Astrocyte (in vitro differentiated cells and primary cell): ENCODE measurements at places on chromosomes 3 and 15.
A peak's percentile ranks its signal among the peaks of the same experiment; 100 is the strongest.

DNA sequence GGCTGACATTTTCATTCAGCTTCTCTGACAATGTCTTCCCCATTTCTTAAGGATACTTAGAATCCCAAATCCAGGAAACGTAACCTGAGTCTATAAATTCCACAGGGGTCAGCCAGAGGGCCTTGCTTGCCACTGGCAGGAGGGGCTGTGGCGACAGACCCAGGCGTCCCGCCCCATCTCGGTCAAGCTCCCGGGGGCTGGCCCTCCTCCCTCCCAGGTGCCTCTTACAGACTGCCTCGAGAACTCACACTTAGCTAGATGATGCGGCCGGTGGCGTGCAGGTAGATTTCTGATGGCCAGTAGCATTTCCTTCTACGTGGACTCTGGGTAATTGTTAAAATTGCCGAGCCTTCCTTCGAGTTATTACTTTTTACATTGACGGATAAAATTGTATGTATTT, 172.5 kb downstream of the NSMCE3 start:
- no peak for DNase-seq

GRCh38 chr3:157718800-157719199, 215.6 kb upstream of the VEPH1 start:
- no peak for DNase-seq

GRCh38 chr3:169863458-169863899, 6.3 kb downstream of the LRRC31 start:
- peak; percentile 46 for DNase-seq

DNA sequence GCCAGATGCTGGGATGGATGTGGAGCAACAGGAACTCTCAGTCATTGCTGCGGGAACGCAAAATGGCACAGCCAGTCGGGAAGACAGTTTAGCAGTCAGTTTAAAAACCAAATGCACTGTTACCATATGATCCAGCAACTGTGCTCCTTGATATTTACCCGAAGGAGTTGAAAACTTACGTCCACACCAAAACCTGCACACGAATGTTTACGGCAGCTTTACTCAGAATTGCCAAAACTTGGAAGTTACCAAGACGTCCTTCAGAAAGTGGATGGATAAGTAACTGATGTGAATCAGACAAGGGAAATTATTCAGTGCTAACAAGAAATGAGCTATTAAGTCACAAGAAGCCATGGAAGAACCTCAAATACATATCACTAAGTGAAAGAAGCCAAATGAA, 36.1 kb upstream of the SLC41A3 start:
- DNase-seq = no peak

DNA sequence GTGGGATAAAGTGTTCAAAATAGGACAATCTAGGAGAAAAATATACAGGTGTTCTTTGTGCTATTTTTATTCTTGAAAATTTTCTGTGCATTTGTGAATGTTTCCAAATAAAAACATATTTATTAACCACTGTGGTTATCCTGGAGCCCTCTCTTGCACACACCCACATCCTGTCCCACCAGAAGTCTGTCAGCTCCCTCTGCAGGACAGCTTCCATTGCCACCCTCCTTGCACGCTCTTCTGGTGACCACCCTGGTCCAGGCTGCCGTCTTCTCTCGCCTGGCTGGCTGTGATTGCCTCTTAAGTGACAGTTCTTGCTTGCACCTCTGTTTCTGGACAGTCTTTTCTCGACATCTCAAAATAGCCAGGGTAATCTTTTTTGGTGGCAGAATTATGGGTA, 394.0 kb downstream of the LRTM1 start:
- DNase-seq = no peak

DNA sequence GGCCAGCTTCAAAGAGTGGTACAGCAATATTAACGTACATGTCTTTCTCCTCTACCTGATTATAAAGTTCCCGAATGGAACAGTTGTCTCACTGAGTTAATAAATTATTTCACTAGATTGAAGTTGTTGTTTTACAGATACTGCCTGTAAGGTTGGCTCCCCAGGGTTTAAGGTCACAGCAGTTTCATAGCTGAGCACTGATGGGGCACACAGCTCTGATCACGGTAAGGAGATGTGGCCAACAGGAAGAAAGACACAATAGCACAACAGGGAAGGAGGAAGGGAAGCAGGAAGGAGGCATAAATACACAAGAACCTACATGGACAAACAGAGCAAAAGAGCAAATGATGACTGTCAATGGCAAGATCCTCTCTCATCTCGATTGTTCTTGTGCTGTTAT, 215.6 kb downstream of the WNT5A start:
- no peak for DNase-seq

- no peak for DNase-seq
Observed at GRCh38 chr15:76158226-76158625, 98.4 kb downstream of the TMEM266 start.

DNA sequence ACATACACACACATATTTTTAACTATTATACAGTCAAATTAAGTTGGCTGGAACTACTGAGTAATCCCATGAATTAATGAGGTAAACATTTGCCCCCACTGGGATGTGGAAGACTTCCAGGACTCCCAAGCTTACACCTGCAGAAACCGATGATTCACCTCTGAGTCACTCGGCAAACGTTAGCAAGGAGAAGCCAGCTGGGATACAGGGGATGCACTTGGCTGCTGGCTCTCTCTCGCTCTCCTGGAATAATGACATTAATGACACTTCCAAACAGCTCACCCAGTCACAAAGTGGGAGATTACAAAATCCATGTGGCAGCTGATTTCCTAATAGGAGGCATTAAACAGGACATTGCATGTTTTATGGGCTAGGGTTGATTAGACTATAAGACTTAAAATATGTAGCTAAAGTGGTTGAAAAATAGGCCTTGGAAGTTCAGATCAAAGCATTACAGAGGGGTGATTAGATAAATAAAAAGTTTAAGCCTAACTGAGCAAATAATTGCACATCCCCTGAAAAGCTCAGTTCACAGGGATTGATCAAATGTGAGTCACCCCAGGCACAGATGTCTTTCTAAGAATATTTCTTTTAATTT, 500.9 kb downstream of the SOX2 start:
- peak; percentile 98 for DNase-seq

- DNase-seq = no peak
Observed at GRCh38 chr15:98968576-98968975, 39.0 kb downstream of the PGPEP1L start.

DNA sequence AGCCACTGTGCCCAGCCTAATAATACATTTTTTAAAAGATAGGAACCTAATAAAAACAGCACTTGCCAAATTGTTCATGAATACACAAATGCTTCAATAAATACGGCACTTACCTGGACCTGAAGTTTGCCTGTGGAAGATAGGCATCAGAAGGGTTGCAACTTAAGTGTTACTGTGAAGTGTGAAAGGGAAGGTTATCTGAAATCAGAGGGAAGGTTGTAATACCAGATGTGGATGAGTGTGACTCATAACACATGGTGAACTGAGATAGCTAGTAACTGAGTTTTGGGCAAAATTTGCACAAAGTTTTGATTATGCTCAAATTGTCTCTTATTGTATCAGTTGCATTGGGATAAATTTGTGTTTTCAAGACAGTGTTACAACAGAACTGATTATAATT, 68.0 kb downstream of the ATP11B start:
- DNase-seq = peak; percentile 8

- DNase-seq = no peak
Observed at GRCh38 chr15:27623149-27623548, 476.0 kb downstream of the OCA2 start.

DNA sequence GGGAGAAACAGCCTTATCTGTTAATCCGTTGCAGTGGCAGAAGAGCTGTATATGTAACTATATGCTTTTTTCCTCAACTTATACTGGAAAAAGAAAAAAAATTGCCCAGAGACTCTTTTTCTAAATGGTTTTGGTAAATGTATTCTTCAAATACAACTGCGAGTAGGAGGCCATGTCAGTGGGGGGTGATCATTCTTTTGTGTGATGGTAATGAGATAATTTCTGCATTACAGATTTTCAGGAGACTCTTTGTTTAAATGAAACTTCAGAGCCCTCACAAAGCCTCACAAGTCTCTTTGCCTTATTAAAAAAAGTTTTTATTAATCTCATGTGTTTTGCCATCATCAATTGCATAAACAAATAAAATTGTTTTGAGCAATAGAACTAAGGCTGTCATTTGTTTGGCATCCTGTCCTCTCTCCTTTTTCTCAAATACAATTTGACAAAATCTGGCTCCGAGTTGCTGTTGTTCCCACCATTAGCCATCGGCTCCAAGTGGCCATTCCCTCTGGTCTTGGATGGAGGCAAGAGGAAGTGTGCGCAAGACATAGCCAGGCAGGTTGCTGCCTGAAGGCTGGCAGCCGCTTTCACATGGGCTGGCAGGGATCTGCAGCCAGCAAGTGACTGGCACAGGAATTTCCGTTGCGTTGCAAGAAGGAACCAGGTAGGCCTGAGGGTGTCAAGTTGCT, 116.7 kb downstream of the FNDC3B start:
- no peak for DNase-seq

DNA sequence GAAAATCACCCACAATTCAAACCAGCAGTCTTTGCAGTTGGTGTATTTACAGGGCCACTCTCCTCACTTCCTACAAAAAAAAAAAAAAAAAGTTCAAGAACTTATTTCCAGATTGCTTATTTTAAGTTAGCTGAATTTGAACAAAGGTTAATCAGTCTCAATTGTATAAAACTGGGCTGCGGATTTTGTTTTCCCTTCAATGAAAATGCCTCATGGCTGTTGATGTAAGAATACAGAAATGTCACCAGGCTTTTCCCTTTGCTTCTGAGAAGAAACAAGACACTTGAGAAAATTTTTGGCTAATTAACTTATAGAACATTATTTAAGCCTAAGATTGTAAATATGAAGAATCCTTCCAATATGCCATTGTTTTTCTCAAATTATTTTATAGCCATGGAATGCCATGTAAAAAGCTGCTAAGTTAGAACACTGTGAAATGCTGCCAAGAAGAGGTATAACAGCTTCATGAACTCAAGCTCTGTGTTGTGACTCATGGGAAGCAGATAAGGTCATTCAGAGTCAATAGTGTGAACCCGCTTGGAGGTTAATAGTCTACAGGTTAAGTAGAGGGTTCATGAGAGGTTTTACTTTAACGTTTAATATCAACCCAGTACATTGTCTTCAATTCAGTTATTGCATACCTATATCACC, 84.3 kb upstream of the ABI3BP start:
- peak; percentile 36 for DNase-seq

- DNase-seq = no peak
Observed at GRCh38 chr3:193812791-193813500, 219.9 kb downstream of the OPA1 start.

- DNase-seq = no peak
Observed at GRCh38 chr3:56826831-56827722, 25.3 kb upstream of the ARHGEF3 start.

- no peak for DNase-seq
Observed at GRCh38 chr3:51257870-51258269, 127.2 kb upstream of the MANF start.

- DNase-seq = no peak
Observed at GRCh38 chr3:168604767-168605166, 509.0 kb upstream of the GOLIM4 start.

DNA sequence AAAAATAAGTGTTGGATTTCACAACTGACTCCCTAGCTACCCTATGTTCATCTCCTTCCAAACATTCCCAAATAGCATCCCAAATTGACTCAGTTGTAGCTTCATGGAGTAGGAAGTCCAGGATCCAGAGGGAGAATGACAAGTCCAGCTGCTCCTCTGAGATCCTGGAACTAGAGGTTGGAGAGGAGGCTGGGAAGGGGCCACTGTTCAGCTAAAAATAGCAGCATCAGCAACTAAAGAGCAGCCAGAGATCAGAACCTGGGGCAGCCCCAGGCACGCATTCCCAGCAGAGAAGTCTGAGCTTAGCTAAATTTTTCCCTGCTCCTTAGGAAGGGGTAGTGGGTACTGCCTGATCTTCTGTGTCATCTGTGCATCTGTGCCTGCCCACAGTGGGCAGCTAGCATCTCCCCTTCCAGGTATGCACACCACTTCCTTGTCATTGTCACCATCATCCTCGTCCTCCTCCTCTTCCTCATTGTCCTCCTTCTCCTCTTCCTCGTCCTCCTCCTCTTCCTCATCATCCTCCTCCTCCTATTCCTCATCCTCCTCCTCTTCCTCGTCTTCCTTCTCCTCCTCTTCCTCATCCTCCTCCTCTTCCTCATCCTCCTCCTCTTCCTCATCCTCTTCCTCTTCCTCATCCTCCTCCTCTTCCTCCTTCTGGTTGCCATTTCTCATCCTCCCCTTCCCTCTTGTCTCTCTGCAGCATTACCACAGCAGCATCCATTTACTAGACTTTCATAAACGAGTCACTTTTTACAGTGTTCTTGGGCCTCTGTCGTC, 152.3 kb upstream of the ROPN1 start:
- DNase-seq = no peak

DNA sequence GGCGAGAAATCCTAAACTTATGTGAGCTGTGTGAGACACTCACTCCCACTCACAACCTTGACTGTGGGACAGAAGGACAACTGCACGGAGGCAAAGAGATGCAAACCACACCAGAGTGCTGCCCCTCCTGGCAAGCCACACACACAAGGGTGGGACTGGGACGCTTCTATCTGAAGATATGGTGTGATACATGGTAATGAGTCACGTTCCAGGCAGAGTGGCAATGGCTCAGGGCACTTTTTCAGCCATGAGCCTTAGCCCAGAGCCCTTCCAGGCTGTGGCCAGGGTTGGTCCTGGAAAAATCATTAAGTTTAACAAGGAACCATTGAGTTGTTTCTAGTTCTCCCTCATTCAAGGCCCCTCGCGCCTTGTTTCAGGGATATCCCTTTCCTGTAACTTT, 56.1 kb downstream of the WNT5A start:
- no peak for DNase-seq

GRCh38 chr3:151992326-151993041, 119.0 kb downstream of the SUCNR1 start:
- DNase-seq = no peak

GRCh38 chr3:195746346-195746745, 25.6 kb downstream of the MUC20 start:
- no peak for DNase-seq

DNA sequence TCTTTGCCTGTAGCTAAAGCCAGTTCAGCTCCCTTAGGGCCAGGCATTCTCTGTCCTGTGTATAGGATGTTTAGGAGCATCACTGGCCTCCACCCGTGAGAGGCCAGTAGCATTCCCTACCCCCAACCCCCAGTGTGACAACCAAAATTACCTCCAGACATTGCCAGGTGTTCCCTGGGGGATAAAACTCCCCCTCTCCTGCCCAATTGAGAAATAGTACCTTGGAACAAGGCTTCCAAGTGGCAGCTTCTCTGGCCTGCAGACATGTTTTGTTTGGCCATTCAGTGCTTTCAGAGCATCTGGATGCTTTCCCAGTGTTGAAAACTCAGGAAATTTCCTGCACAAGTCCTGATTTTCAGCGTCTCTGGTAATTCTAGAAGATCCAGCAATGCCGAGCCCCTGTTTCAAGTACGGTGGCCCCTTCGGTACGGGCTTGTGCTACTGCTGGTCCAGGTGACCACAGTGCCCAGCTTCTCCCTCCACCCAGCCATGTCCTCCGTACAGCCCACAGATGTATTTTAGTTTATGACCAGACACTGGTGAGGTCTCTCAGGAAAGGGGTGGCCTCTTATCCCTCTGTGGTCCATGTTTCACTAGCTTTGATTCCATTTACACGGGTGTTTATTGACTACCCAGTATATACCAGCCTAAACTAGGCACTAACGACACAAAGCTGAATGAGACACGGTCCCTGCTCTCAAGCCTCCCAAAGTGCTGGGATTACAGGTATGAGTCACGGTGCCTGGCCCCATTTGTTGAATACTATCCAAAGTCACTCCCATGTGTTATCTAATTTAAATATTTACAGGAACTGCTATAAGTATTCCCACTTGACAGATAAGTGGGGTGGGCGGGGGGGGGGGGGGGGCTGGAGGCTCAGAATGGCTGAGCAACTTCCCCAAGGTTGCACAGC, 125.4 kb upstream of the RAD18 start:
- DNase-seq = peak; percentile 39
